ENCODE measurements at places on chromosomes 2 and 18.
A peak's percentile ranks its signal among the peaks of the same experiment; 100 is the strongest.

- DNase-seq: no peak
Observed at GRCh38 chr2:25131567-25132298, 36.6 kb downstream of the POMC start.

- no peak for DNase-seq
Observed at GRCh38 chr18:55013086-55013485, 53.8 kb upstream of the CCDC68 start.

GRCh38 chr2:88580088-88580487, 47.2 kb downstream of the EIF2AK3 start:
- DNase-seq: no peak

DNA sequence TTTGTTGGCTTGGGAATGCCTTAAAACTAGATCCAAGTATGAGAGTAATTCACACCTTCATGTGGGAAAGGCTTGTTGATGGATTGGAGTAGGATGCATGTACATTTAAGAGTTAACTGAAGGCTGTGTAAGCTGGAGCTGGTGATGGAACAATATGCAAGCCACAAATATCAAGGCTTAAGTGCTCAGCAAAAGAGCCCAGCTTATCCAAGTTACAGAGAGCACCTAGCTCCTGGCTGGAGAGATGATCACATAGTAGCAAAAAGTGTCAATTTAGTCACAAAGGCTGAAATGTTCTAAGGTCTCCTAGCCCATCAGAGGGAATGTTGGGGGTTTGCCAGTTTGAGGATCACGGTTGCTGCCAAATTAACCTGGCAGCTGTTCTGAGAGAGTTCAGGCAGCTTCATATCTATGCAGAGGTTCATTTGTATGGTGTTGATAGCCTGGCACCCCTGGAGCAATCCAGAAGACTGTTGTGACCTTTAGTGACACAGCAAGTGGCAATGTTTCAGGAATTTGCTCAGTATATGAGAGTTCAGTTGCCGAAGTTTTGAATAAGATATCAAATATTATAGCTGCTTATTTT, 228.2 kb downstream of the DOK6 start:
- DNase-seq: no peak

DNA sequence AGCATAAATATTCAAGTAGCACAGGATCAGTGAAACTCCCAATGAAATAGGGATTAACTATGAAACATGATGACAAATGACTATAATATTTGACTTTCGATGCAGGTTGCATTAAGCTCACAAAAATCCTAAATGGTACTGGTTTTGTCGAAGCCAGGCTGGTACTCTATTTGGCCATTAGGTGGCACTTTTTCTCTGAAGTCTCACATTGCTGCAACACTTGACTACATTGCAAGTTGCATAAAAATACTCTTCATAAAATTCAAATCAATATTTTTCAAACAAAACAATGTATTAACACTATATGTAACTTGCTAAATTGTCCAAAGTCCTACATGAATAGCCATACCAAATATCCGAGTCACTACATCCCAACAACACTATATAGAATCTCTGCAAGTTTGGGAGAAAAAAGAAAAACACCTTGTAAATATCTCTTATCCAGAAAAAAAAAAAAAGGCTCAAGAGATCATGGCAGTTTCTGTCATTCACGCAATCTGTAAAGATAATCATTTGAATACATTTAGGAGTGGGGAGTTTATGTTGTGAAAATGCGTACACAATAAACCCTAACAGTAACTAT, 9.5 kb downstream of the RTTN start:
- DNase-seq: peak; percentile 56

- no peak for DNase-seq
Observed at GRCh38 chr2:1502891-1503304, 89.6 kb downstream of the TPO start.

- DNase-seq: no peak
Observed at GRCh38 chr18:12518832-12519531, 111.3 kb downstream of the PRELID3A start.

- DNase-seq: no peak
Observed at GRCh38 chr18:47166294-47166693, 9.9 kb downstream of the IER3IP1 start.

DNA sequence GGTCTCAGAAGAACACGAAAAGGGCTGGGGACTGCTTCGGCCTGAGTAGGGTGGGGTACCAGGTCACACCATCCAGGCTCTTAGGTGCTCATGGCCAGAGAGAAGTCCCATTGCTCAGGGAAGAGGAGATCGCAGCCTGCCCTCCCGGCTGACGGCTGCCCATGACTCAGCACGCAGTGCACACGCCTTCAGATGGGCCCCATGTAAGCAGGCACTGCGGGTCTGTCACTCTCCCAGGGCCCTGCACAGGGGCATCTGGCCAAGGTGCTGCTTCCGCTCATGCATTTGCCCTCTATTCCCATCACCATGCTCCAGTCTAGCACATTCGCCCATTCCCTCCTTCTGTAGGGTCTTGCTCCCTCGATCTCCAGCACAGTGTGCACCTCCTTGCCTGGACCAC, 34.7 kb downstream of the SFXN5 start:
- no peak for DNase-seq

DNA sequence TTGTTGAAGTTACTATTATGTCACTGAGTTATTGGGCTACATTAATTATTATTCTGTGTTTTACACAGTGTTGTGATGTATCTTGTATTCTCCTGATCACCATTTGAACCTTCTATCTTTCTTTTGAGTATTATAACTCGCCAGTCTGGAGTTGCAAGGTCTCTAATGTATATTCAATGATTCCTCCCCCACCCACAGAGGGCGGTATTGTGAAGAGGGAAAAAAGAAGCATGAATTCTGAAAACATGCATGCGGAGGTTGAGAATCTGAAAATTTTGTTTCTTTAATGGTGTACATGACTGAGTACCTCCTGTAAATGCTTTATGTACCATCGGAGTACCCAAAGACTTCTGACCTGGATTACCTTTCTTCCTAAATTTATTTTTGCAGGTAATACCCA, 266.6 kb downstream of the NR4A2 start:
- peak; percentile 13 for DNase-seq

DNA sequence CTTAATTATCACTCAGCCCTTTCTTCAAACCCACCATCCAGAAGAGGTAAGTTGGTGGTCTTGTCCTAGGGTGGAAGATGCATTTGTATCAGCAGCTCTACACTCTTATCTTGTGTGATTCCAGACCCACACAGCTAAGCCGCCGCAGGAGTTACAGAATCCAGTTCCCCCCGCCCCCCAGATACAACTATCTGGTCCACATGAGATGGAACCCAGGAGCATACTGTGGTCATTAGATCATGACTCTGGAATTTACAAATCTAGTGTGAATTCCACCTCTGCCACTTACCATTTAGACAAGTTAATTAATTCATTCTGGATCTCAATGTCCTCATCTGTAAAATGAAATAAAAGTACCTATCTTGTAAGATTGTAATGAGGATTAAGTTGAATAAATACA, 486.4 kb downstream of the BCL11A start:
- DNase-seq: no peak

GRCh38 chr2:205937211-205937610, 148.8 kb downstream of the INO80D start:
- DNase-seq: no peak

- DNase-seq: no peak
Observed at GRCh38 chr2:34121076-34121475, 522.0 kb upstream of the FAM98A start.

- no peak for DNase-seq
Observed at GRCh38 chr2:68739595-68740399, 5.2 kb downstream of the ARHGAP25 start.

GRCh38 chr2:5751873-5752482, 59.8 kb downstream of the SOX11 start:
- no peak for DNase-seq

GRCh38 chr2:59301466-59302402, 1060.6 kb upstream of the FANCL start:
- DNase-seq: peak; percentile 67

DNA sequence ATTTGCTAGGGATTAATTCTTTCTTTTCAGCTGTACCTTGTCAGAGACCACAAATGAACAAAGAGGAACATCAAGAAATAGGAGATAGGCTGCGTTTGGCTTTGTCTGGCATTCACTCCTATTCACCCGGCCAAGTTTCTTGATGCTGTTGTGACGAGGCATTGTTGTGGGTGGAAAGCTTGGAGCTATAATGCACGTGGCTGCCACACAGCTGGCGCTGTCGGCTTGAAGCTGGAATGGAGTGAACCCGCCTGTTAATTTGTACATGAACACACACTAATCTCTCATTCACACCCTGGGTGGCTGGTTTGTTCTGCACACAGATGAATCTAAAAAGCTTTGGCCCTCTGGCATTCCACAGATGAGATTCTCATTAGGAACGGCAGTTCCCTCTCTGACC, 274.9 kb upstream of the GYPC start:
- no peak for DNase-seq

DNA sequence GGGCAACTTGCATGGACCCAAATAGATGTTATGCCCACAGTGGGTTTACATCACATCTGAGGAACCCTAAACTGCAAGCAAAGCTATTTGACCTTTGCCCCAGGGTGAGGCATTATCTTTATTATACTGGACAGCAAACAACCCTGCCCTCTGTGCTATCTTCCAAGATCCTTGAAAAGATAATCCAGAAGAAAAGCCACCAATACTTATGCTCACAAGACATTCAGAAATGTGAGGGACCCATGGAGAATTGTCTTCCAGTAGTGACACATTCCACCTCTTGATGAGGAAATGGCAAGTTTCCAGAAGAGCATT, 53.0 kb upstream of the NDUFV2 start:
- DNase-seq: no peak

DNA sequence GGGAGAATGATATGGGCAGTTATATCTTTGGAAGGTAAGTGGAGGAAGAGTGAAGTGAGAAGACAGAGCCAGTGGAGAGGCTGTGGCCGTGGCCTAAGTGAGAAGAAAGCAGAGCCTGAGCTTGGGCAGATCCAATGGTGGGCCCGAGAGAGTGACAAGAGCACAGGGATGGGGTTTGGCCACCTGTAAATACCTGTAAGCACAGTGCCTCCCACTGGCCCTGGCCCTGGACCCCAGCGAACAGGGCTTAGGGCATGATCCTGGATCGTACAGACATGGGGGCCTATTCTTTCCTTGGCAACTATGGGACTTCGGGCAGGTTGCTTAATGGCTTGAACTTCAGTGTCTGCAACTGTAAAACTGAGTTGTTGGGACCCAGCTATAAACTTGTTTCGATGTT, 44.1 kb downstream of the MTCL1 start:
- no peak for DNase-seq

GRCh38 chr2:16225545-16225944, 285.2 kb downstream of the MYCN start:
- DNase-seq: no peak

GRCh38 chr2:183291436-183291835, 167.2 kb downstream of the NUP35 start:
- no peak for DNase-seq
